PC-9 (cell line): ENCODE measurements at places on chromosomes 11 and 22. TPM values are rescaled to one million over a fixed set of nuclear protein-coding genes. Genes with fewer than 3 reads are reported as not detected.

OPCML gene
- not detected in 2 replicates for total RNA-seq

HBG1 gene
- total RNA-seq = not detected in 2 replicates

CATSPER1 gene
- total RNA-seq = 2.3 and 4.2 TPM in 2 replicates

APOA5 gene
- not detected in 2 replicates for total RNA-seq

CHRM1 gene
- not detected in 2 replicates for total RNA-seq

OR6T1 gene
- total RNA-seq = not detected in 2 replicates

GALR3 gene
- 0.31 and 0.45 TPM in 2 replicates for total RNA-seq

KCNQ1OT1 gene
- total RNA-seq = 3.4 and 4.3 TPM in 2 replicates

GRCh38 chr11:32479291-32479690 lies 44.0 kb upstream of the WT1 start:
- no peak overlapping the region for H3K27ac ChIP-seq
- peaks cover 8% of the 10 kb centered on the region; the same call in 1 of the 2 replicates for H3K27me3 ChIP-seq
- DNase-seq = no peak

DNA sequence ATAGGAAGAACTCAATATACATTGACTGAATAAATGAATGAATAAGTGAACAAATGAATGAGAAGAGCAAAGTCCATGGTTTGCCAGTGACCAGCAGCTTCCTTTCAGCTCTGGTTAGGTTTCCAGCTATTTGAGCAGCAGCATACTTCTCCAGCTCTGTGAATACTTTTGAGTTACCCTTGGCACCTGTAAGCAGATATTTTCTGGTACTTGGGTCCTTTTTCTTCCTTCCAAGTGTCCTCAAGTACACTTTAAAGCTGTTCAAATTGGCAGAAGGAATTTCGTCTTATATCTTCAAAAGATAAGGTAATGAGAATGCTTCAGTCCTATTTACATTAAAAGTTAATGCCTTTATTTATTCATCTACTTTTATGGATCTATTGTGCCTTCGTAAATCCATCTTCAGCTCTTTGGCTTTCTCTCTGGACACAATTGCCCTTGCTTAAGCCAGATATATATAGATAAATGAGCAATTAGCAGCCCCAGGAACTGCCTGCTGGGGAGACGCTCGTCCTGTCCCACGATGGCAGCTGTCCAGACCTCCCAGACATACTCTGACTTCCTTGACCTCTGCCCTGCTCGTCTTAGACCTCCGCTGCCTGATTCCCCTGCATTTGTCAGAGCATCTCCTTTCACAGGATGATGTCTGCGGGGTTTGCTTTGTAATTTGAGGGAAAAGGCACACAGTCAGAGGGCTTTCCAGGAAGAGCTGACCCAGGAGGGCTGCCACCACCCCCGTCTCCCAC lies 926.3 kb downstream of the OPCML start:
- no peaks in the 10 kb centered on the region for H3K36me3 ChIP-seq
- H3K27ac ChIP-seq = no peak overlapping the region
- H3K4me1 ChIP-seq = no peaks in the 10 kb centered on the region
- no peak for DNase-seq

DNA sequence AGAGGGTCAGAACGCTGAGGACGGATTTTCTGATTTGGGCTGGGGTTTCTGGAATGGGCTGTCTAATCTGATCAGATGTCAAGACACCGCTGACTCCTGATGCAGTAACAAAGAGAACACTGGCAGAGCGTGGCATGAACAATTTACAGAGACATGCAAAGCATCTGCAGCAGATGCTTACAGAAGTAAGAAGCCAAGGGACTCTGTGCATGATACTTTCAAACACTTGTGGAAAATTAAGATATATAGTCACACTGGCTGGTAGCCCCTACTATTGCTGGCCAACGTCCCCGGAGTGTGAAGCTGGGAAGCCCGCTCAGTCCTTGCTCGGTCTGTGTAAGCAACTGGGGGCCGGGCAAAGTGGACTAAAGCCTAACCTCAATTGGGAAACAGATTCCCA lies 903.7 kb downstream of the BRD1 start:
- H3K4me3 ChIP-seq = no peak overlapping the region
- H3K27me3 ChIP-seq = peaks cover 92% of the 10 kb centered on the region
- no peak overlapping the region for H3K27ac ChIP-seq

GRCh38 chr11:102476812-102477211 lies 24.2 kb upstream of the TMEM123 start:
- H3K27me3 ChIP-seq = no peaks in the 10 kb centered on the region
- H3K27ac ChIP-seq = peak overlapping the region; percentile 53
- peaks cover 32% of the 10 kb centered on the region for H3K4me1 ChIP-seq
- H3K4me3 ChIP-seq = peak overlapping the region; percentile 13
- DNase-seq = peak; percentile 29
- H3K36me3 ChIP-seq = no peaks in the 10 kb centered on the region

DNA sequence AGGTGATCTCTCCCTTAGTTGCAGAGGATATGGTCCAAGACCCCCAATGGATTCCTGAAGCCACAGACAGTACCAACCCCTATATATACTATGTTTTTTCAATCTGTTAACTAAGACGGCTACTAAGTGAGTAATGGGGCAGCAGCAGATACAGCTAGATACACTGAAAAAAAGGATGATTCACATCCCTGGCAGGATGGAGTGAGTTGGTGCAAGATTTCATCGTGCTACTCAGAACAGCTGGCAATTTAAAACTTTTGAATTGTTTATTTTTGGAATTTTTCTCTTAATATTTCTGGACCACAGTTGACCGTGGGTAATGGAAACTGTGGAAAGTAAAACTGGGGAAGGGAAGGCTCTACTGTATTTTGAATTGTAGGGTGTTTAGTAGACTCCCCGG lies 17.0 kb upstream of the TMEM218 start:
- DNase-seq = no peak
- H3K36me3 ChIP-seq = no peaks in the 10 kb centered on the region
- no peak overlapping the region for H3K4me3 ChIP-seq
- no peaks in the 10 kb centered on the region for H3K27me3 ChIP-seq

DNA sequence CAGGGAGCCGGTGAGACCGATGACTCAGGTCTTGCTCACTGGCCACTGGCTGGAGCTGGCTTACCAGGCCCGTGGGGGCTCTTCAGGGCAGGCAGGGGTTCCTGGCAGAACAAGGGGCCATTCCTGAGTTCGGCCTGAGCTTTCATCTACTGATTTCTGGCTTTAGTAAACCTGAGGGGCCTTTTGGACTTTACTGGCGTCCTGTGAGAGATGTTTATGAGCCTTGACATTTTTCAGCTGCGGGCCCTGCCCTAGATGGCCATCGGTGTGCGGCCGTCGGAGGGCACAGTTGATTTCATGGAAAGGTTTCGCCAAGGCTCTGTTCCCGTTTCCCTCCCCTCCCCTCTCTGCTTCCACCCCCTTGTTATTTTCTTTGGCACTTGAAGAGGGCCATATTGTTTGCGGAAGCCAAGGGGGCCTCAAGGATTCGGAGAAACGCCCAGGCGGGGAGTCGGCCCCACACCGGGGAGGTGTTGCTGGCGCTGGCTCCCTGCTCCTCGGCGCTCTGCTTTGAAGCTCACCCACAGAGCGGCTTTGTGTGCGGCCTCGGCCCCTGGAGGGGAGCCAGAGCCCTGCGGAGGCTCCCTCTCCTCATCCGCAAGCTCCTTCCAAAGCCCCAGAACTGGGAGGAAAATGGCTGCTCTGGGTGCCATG lies 17.7 kb downstream of the ELF5 start:
- H3K27ac ChIP-seq = no peak overlapping the region
- H3K27me3 ChIP-seq = no peaks in the 10 kb centered on the region
- peak; percentile 57 for DNase-seq
- peaks cover 23% of the 10 kb centered on the region for H3K4me1 ChIP-seq

DNA sequence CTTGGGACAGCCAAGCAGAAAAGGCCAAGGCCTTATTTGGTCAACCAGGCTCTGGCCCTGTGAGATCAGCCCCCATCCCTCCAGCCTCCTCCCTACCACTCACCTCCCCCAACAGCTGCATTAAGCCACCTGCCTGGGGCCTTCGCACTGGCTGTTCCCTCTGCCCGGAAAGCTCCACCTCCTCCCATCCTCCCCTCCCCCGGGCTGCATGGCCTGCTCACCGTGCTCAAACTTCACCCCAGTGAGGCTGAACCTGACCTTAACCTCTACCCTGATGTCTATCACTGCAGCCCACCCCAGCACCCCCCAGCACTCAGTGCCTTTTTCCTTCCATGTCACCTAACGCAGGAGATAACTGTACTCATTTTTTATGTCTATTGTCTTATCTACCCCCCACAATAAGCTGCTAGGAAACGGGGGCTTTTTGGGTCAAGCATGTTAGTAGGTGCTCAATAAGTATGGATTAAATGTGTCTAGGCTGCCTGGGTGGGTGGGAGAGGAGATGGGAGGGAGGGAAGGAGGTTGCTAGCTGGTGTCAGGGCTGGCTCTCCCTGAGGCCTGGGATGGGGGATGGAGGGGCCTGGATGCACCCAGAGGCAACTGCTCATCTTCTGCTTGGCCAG lies 912 bp downstream of the PTPRCAP start:
- H3K4me1 ChIP-seq = 0 out of 2 replicates have a peak, but pooled peaks cover 8% of the 10 kb centered on the region
- H3K27me3 ChIP-seq = no peaks in the 10 kb centered on the region
- no peak overlapping the region for H3K4me3 ChIP-seq
- no peak for DNase-seq

DNA sequence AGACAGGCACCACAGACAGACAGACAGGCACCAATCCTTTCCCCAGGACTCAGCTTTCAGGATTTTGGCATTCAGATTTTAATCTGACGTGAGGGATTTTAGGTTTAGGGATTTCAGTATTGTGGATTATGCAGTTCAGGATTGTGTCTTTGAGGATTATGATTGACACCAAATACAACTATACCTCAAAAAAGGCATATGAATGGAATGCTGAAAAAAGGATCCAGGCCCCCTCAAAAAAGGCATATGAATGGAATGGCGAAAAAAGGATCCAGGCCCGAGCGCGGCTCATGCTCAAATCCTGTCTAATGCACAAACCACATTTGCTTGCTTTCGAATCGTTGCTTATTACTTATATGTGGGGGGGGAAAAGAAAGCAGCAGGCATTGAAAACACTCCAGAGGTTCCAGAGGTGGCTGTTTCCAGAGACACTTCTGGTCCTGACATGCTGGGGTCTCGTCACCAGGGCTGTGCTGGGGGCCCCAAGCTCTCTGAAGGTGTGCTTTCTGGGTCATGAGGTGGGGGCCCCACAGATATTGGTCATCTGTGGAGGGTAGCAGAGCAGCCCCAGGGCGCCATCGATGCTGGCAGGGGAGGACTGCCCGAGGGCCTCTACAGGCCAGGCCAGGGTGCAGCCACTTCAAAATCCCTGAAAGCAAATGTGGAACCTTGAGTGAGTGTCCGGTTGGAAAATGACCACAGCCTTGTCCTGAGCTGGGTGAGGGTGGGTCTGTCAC lies 16.8 kb upstream of the OSBPL5 start:
- peaks cover 10% of the 10 kb centered on the region; the same call in 1 of the 2 replicates for H3K27me3 ChIP-seq
- no peak for DNase-seq
- H3K36me3 ChIP-seq = no peaks in the 10 kb centered on the region

GRCh38 chr22:26367402-26368245 lies 61.4 kb upstream of the ASPHD2 start:
- peaks cover 24% of the 10 kb centered on the region for H3K27me3 ChIP-seq
- DNase-seq = no peak

DNA sequence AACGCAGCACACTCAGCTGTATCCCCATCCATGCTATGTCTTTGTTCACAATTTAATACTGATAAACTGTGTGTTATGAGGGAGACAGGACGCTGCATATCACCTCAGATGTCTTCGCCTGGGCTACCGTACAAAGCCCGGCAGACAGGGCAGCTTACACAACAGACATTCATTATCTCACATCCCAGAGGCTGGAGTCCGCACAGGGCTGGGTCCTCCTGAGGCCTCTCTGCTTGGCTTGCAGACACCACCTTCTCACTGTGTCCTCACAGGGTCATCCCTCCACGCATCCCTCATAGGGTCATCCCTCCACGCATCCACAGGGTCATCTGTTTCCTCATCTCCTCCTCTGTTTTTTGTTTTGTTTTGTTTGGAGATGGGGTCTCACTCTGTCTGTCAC lies 61.2 kb downstream of the SHANK2 start:
- no peak for DNase-seq
- H3K27ac ChIP-seq = no peak overlapping the region
- no peaks in the 10 kb centered on the region for H3K27me3 ChIP-seq
- H3K4me3 ChIP-seq = no peak overlapping the region
- no peaks in the 10 kb centered on the region for H3K4me1 ChIP-seq
- no peaks in the 10 kb centered on the region for H3K36me3 ChIP-seq

DNA sequence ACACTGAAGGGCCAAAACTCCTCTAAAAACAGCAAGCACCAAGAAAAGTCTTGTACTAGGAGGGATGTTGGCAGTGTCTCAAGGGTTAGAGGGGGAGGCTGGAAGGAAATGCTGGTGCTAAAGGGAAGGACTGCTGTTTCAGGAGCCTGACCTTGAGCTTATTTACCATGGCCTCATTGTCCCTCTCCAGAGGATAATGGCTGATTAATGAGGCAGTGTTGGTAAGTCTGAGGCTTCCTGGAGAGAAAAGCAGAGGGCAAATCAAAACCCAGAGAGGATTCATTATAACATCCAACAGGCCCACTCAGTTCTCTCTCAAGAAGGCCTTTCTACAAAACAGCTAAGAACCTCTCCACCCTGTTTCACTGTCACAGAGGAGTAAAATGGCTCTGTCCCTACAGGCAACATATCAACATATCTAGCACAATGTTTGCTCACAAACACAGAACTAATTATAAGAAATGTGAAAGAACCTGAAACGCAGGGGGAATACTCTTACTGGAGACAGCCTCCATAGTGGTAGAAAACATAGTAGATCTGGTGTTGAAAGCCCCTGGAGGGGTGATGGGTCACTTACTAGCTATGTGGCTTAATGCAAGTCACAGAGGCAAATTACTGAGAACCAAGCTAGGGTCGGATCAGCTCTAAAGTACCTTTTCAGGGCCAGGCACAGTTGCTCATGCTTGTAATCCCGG lies 31.4 kb downstream of the NUMA1 start:
- H3K27ac ChIP-seq = no peak overlapping the region
- H3K4me1 ChIP-seq = no peaks in the 10 kb centered on the region
- peaks cover 12% of the 10 kb centered on the region; the same call in 1 of the 2 replicates for H3K36me3 ChIP-seq
- H3K4me3 ChIP-seq = no peak overlapping the region

- no peaks in the 10 kb centered on the region for H3K4me1 ChIP-seq
- no peaks in the 10 kb centered on the region for H3K27me3 ChIP-seq
- no peak overlapping the region for H3K27ac ChIP-seq
- no peaks in the 10 kb centered on the region for H3K36me3 ChIP-seq
Observed at GRCh38 chr22:28903080-28903479, 19.7 kb downstream of the ZNRF3 start.

DNA sequence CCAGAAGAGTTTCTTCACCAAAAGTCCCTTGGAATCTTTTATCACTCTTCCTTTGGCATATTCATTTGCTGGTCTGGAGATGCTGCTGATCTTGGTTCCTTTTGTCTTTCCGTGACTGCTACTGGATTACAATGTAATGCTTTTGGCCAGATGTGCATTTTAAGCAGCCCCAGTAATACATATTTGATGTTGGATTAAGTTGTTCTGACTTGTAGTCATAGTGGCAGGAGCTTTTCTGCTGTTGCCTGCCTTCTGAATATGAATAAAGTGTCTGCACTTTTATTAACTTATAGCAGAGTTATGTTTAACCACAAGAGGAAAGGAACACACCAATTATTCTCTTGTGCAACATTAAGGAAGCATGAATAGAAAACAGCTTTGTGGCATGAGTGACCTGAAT lies 360.0 kb upstream of the DDI1 start:
- DNase-seq = no peak
- H3K36me3 ChIP-seq = no peaks in the 10 kb centered on the region
- H3K27me3 ChIP-seq = no peaks in the 10 kb centered on the region
- no peaks in the 10 kb centered on the region for H3K4me1 ChIP-seq

- H3K4me1 ChIP-seq = peaks cover 29% of the 10 kb centered on the region
- no peak for DNase-seq
- no peak overlapping the region for H3K27ac ChIP-seq
- no peaks in the 10 kb centered on the region for H3K36me3 ChIP-seq
Observed at GRCh38 chr22:24191381-24191841, 10.1 kb downstream of the SUSD2 start.
